ENCODE measurements at places on chromosomes 1 and 21.
A peak's percentile ranks its signal among the peaks of the same experiment; 100 is the strongest.

GRCh38 chr1:147634645-147635044 is 35.7 kb downstream of the ACP6 start:
- DNase-seq = no peak

GRCh38 chr1:197585809-197586208 is 189.5 kb downstream of the DENND1B start:
- DNase-seq = no peak

- DNase-seq = no peak
Measured at GRCh38 chr1:22971611-22972405, 858 bp downstream of the LACTBL1 start.

GRCh38 chr1:59046134-59046533 is 250.8 kb upstream of the FGGY start:
- no peak for DNase-seq

GRCh38 chr1:1222575-1223225 is 8.7 kb upstream of the TNFRSF4 start:
- no peak for DNase-seq

- peak; percentile 93 for DNase-seq
Measured at GRCh38 chr1:159881622-159882526, 18.1 kb downstream of the CFAP45 start.
